ENCODE measurements at places on chromosomes 2 and 18.

DNA sequence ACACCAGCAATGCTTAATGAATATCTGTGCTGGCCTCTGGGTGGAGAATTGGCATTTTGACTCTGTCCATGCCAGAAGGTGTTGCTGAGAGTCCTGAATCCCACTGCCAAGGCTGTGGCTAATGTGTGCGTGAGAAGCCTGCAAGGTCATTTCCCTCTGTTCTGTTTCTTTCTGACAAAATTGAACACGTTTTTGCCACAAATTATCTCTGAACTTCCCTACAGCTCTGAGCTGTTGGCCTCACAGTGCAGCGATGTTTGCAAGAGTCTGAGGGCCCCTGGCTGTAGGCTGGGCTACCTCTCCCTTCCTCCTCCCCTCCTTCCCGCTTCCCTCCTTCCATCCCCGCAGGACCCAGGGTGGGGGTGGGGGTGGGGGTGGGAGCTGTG, 154.1 kb upstream of the HS6ST1 start:
- no peak for DNase-seq

GRCh38 chr2:225011585-225011984, 30.7 kb downstream of the DOCK10 start:
- no peak for DNase-seq

GRCh38 chr2:179569831-179570233, 291.6 kb downstream of the ZNF385B start:
- peak; percentile 72 for DNase-seq

DNA sequence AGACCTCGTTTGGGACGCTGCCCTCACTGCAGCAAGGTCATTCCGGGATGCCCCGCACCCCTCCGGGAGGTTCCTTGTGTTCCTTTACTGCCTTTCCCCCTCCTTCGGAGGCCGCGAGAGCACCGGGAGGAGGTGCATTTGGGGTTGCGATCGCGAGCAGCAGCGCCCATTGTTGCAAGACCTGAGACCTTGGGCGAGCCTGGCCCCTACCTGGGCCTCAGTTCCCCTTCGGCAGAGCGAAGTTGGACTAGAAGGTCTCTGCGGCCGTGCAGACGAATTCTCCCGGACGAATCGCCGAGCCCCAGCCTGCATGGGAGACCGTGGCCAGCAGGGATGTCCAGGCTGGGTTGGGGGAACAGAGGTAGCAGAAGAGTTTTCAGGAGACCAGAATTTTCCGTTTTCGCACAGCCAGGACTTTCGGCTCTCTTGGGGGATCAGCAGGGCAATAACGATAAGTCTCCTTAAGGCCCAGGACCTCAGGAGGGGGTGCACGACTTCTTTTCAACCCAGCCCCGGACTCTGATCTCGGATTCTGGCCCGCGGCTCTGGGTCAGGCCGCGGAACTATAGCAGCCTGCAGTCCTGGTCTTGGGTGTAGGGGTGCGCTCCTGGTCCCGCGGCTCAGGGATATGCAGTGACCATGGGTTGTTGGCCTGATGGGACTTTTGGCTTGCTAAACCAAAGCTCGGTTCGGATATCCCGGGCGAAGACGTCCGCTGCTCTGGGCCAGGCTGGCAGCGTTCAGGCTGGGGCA, 2.8 kb downstream of the GDF7 start:
- DNase-seq: no peak

GRCh38 chr2:140998577-140998976, 1132.2 kb downstream of the LRP1B start:
- DNase-seq: no peak

- DNase-seq: no peak
Measured at GRCh38 chr2:45570671-45571334, 40.3 kb downstream of the SRBD1 start.

DNA sequence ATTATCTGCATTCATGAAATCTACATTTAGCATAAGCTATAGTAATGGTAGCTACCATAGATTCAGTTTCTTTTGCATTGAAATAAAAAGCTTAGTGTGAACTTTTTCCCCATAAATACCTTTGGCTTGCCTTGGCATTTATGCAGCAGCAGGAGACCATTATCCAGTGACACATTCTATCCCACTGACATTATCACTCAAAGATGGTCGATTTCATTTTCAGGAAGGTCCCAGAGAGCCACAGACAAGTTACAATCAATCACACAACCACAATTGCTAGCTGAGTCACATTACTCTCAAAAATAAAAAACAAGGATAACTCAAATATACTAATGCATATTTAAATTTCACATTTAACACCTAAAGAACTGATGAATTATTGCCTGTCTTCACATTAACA, 512.7 kb upstream of the CDH2 start:
- no peak for DNase-seq

- no peak for DNase-seq
Measured at GRCh38 chr2:24411488-24412151, 51.3 kb upstream of the ITSN2 start.

DNA sequence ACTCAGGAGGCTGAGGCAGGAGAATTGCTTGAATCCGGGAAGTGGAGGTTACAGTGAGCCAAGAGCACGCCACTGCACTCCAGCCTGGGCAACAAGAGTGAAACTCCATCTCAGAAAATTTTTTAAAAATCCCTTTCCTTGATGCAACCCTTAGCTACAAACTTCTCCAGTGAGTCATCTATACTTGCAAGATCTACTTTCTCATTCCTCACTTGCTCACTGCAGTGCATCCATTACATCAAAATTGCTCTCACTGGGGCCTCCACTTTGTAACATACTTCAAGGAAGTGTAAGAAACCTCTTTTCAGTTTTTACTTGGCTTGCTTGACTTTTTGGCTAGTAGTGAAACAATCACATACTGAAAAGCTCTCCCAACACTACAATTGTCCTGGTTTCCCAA, 65.3 kb downstream of the REEP1 start:
- DNase-seq: no peak

GRCh38 chr2:223949241-223949840, 4.2 kb upstream of the WDFY1 start:
- no peak for DNase-seq

DNA sequence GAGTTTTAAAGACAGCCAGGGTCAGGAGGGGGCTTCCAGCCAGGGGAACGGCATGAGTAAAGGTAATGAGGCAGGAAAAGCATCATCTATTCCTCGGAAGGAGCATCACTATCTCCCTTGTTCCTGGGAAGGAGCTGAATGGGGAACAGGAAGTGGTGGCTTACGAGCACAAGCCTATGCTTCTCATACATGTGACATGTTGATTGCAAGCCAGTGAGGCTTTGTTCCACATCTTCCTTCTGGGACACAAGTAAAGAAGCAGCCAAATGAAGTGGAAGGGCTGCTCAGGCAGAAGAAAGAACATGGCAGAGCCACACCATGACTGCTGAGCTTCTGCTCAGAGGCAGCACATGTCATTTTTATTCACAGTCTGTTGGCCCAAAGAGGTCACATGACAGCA, 15.1 kb upstream of the LMAN1 start:
- no peak for DNase-seq

- DNase-seq: no peak
Measured at GRCh38 chr2:233108611-233109490, 48.7 kb downstream of the INPP5D start.

DNA sequence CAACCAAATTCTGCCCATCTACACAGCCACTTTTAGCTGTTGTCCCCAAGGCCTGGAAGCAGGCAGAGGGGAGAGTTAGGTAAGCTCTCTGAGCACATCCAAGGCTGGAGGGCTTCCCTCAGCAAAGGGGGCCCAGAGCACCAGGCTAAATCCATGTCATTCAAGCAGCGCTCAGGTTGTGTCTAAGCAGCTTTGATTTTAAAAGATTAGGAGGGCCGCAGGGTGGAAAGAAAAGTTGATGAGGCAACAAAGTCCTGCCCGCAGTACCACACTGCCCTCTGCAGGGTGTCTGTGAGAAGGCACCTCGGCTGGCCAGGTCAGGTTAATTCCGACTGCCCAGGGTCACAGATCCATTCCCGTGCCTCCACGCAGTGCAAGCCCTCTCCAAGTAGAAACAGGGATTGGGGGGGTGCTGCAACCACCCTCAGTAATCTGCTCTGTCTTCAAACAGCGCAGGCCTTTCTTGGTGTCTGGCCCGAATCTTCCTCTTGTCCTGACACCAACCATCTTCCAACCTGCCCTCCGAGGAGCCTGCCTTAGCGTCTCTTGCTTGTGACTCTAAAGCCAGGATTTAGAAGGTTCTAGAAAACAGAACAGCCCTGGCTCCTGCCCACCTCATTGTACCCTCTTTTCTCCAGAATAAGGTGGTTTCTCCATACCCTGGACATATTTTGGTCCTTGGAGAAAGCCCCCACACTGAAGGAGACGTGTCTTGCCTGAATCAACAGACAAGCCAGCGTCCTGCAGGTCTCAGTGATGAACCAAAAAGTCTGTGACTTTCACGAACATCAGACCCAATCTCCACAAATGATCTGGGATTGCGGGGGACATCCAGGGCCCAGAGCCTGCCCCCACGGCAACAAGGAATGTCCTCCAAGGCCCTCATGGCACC, 289.2 kb downstream of the TNS1 start:
- peak; percentile 82 for DNase-seq

GRCh38 chr18:23036660-23037201, 98.6 kb upstream of the CABLES1 start:
- DNase-seq: no peak

DNA sequence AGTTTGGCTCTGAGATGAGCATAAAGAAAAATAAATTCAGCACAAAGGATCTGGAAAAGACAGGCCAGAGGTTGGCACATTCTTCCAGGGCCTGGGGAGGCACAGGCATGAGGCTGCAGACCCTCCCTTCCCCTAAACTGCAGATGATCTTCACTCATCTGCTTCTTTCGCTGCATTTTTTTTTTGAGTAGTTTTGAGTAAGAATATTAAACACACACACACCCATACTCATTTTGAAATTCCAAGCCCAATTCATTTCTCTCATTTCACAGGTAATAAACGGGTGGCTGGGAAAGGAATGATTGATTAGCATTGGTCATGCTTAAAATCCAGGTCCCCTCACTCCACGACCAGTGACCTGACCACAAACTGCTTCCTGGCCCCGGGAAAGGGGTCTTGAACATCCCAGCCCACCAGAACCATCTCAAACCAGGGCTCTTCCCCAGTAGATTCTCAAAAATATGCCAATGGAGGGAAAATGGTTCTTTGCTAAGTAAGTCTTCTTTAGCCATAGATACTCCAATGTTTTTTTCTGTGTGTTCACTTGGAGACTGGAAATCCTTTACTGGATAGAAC, 219.6 kb downstream of the ANAPC1 start:
- DNase-seq: no peak

DNA sequence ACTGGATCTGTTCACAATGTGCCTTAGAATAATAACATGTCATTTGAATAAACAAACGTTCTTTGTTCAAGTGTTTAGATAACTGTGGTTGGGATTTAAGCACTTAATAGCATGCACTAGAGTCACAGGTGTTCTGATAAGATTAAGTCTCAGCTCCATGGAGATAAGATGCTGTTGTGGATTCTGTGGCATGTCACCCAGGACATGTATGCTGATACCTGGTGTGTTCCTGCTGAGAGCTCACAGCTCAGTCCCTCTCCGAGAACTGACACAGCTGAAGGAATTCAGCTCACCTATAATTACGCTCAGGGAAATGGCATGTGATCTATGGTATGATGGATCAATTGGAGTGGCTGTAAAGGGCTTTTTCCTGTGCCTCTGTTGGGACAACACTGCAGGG, 75.4 kb upstream of the ST6GAL2 start:
- no peak for DNase-seq

DNA sequence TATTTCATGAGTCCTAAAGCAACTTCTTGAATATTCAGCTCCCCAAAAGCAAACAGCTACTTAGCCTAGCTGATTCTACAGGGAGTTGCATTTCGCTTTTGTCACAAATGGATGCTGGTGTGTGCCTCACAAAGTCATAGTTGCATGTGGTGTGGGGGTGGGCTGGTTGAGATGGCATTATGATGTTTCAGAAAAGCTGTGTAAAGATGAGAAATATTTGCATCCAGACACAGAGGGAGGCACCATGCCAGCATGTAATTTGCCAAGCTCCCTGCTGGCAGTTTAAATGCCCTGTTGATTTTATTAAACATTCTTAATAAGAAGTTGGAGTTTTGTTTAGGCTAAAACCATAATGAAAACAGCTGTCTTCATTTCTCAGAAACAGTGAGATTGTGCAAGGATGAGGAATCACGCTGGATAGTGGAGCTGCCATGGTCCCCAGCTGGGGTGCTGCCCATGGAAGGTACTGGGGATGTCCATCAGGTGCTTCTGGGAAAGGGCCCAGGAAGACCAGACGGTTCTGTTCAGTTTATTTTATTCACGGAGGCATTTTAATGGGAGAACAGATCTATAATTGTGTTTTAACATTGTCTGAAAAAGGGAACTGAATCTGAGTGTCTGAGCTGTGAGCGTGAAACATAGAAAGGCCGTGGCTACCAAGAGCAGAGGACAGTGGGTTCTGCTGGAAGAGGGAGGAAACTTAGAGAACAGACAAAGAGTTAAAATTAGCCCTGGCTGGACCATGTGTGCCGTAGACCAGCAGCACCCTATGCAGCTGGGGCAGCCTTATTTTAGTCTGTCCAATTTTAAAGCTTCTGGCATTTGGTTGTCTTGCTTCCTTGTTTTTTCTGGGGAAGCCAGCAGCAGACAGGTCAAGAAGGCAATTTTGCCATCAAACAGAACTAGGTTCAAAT, 177.1 kb downstream of the FAM210A start:
- peak; percentile 20 for DNase-seq

GRCh38 chr2:197869501-197870111, 65.2 kb downstream of the PLCL1 start:
- no peak for DNase-seq

GRCh38 chr2:104744537-104744936, 109.4 kb upstream of the POU3F3 start:
- DNase-seq: no peak

- no peak for DNase-seq
Measured at GRCh38 chr2:42843131-42843530, 50.7 kb upstream of the HAAO start.

- no peak for DNase-seq
Measured at GRCh38 chr18:21472741-21473140, 127.8 kb downstream of the ESCO1 start.

GRCh38 chr18:61710082-61710620, 182.7 kb downstream of the RNF152 start:
- DNase-seq: no peak
